Left renal cortex interstitium (tissue), 4 donors: ENCODE measurements at places on chromosomes 7 and 10. TPM values are rescaled to one million over a fixed set of nuclear protein-coding genes. Genes with fewer than 3 reads are reported as not detected.

- DNase-seq = no peak
Observed at GRCh38 chr10:24971374-24971773, 19.0 kb upstream of the PRTFDC1 start.

DNA sequence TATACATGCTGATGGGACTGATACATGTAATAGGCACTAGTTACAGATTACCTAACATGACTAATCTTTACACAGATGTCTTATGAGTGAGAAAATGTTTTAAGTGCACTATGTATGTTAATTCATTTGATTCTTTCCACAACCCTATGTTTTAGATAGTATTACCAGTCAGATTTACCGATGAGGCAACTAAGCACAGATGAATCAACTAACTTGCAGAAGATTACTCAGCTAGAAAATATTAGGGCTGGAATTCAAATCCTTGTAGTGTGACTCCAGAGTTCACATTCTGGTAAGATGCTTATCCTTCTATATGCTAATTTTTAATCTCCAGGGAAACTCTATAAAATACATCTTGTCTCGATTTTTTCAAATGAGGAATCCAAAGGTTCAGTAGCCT lies 964.9 kb downstream of the REEP3 start:
- DNase-seq = no peak

DNA sequence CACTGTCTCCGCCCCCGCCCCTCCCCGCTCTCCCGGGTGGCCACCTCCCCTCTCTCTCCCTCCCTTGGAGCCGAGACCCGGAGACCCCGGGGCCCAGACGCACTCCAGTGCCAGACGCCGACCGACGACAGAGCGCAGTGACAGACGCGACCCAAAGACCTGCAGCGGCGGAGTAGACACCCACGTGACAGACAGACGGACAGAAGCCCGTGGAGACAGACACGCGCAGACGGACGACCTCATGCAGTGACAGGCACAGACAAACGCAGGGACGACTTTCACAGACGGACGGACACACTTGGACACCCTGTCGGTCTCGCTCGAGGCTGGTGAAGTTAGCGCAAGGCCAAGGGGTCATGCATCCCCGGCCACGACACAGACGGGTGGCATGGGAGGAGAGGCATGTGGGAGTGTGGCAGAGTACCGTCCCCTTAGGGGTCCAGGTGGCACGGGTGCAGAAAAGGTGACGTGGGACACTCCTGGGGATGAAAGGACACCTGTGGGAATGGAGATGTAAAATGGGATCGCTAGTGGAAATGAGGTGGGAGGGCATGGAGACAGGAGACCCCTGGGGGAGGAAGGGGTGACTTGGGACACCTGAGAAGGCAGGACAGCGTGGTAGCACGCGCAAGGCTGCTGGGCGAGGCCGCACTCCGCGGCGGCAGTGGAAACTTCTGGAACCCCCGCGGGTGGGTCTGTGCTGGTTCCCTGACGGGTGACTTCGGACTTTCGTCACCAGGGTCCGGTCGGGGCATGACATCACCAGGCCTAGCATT lies 456 bp upstream of the ACHE start:
- DNase-seq = no peak

GRCh38 chr7:43458330-43459018 lies 124.4 kb upstream of the STK17A start:
- DNase-seq = no peak

DNA sequence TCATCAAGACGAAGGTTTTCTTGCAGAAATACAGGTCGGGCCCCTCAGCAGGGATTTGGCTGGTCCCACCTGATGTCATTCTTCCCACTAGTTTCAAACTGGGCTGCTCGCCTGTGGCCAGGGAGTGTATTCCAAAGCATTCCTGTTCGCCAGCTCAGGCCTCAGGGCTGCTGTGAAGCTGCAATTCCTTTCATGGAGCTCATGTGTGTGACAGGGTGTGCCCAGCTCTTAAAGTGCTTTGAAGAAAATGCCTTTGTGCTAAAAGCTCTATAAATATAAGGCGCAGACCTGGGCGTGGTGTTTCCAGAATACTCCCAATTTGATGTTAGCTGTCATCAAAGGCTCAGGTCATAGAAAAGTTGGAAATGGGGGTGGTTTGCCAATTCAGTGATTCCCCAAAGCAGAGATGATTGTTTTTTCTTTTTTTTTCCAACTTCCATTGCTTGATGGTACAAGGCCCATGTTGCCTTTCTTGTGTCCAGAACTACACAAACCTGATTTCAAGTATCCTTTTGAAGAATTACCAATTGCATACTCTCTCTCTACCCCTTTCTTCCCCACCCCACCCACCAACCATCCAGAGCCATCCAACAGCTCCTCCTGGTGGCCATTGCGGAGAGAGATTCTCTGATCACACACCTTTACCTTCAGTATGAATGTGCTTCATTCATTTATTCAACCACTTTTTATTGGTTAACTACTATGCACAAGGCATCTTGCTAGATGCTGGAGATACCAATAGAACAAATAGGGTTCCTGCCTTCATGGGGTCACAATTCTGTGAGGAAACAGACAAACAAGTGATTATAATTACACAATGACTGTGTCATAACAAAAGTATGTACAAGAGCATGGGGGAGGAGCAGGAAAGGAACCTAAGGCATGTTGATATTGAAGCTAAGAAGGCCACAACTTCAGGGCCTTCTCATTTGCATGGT lies 297.3 kb upstream of the LYZL1 start:
- no peak for DNase-seq

- DNase-seq = no peak
Observed at GRCh38 chr10:92238054-92238585, 52.8 kb downstream of the CPEB3 start.

- no peak for DNase-seq
Observed at GRCh38 chr10:14583252-14583651, 191.4 kb downstream of the FAM107B start.

DNA sequence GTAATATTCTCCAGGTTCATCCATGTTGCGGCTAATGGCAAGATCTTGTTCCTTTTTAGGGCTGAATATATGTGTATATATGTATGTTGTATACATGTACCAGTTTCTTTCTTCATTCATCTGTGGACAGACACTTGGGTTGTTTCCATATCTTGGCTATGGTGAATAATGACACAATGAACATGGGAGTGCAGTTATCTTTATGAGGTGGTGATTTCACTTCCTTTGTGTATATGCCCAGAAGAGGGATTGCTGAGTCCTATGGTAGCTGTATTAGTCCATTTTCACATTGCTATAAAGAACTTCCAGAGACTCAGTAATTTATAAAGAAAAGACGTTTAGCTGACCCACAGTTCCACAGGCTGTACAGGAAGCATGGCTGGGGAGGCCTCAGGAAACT lies 17.1 kb upstream of the TSPAN15 start:
- DNase-seq = no peak

DNA sequence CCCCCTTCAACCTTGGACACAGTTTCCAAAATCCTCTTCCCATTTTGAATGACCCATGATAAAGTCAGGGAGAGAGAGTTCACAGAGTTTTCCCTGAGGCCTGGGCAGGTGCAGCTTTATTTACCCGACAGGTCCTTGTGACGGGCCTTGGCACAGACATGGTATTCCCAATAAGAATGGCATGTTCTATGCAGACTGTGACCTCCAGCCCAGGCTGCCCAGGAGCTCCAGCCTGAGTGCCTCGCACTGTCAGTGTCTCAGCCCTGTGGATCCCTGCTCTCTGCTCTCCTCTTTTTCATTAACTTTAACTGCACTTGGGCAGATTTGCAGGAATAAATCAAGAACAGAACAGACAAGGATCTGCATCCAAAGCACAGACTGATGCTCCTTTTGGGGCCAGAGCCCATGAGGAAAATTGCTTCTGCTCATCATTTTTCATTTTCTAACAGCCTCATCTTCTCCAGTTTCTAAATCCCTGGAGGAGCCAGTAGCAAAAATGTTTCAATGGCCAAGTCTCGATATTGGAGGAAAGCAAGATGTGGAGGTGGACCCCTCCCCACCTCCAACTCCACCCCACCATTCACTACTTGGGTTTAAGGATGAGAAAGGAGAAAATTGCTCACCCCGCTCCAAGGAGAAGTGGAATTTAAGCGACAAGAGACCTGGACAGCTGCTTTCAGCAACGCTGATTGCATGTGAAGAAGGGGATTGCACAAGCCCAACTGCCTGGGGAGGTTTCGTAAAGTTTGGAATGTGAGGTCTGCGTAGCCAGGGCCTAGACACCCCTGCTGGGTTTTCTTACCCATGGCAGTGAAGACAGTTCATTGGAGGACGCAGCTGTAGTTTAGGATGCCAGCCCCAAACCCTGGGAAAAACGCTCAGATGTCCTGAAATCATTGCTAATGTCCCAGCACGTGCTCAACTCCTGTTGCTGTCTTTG lies 225.9 kb downstream of the WDR11 start:
- no peak for DNase-seq

GRCh38 chr7:38185395-38186307 lies 7.6 kb downstream of the STARD3NL start:
- no peak for DNase-seq

- DNase-seq = no peak
Observed at GRCh38 chr10:22702348-22702747, 12.0 kb downstream of the PIP4K2A start.

GRCh38 chr7:158585721-158586498 lies 1.7 kb downstream of the PTPRN2 start:
- no peak for DNase-seq

DNA sequence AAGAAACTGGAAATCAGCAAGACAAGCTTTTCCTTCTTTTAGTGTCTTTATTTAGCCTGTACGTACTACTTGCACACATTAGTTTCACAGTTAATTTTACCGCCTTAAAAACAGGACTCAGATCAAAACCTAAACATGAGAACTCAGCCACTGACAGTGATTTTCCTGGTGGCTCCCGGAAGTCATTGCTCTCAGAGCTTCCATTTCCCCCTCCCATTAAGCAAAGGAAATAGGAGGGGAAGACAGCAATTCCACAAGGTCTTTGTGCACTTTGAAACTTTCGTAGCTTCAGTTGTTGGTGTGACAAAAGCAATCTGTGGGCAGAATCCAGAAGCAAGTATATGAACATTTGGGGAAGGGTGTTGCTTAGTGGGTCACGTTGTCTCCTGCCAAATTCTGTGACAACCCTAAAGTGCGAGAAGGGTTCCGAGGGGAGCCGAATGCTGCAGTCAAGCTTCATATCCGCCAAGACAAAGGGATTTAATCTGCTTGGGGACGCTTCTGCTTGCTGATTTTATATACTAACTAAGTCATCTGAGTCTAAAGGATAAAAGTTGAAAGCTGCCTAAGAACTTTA lies 30.4 kb downstream of the FAM53B start:
- DNase-seq = no peak

DNA sequence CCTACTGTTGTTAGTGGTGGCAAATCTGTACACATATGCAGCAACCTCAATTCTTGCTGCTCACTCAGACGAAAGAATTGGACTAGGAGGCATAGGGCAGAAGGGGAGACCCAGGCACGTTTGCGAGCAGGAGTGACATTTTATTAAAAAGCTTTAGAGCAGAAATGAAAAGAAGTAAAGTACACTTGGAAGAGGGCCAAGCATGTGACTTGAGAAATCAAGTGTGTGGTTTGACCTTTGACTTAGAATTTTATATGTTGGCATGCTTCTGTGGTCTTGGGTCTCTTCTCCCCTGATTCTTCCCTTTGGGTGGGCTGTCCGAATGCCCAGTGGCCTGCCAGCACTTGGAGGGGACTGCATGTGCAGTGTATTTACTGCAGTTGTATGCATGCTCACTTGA lies 205.5 kb upstream of the SEMA3D start:
- DNase-seq = no peak

- no peak for DNase-seq
Observed at GRCh38 chr7:2608921-2609411, 22.8 kb upstream of the TTYH3 start.

GRCh38 chr10:114824391-114824790 lies 2.8 kb downstream of the FHIP2A start:
- DNase-seq = no peak

DNA sequence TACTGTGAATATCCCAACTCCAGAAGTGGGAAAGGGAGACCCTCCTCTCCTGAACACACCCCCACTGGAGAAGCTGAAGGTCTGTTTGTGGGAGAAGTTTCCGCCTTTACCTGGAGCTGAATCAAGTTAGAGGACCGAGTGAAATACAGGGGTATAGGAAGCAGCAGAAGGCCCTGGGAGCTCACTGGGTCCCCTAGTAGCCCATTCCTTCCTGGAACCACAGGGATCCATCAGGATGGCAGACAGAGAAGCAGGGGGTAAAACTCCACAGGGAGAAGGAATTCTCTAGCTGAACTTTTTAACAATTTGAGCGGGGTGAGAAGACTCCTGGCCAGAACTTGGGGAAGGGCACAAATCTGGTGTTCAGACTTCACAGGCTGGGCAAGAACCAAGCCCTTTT lies 275.8 kb downstream of the GRID1 start:
- no peak for DNase-seq

DNA sequence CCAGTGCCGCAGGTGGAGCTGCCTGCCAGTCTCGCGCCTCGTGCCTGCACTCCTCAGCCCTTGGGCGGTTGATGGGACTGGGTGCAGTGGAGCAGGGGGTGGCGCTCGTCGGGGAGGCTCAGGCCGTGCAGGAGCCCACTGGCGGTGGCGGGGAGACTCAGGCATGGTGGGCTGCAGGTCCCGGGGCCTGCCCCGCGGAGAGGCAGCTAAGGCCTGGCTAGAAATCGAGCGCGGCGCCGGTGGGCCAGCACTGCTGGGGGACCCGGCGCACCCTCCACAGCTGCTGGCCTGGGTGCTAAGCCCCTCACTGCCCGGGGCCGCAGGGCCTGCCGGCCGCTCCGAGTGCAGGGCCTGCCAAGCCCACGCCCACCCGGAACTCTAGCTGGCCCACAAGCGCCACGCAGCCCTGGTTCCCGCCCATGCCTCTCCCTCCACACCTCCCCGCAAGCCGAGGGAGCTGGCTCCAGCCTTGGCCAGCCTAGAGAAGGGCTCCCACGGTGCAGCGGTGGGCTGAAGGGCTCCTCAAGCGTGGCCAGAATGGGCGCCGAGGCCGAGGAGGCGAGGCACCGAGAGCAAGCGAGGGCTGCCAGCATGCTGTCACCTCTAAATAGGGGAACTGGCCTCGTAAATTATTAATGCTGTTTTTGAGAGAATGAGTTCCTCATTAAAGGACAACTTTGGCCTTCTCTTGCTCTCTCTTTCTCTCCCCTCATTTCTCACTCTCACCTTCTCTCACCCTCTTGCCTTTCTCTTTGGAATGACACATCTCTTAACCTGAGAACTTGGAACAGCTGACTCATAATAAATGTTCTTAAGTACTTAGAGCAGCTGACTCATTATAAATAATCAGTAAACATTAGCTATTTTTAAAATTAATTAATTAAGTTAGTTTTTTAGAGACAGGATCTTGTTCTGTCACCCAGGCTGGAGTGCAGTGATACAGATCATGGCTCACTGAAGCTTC lies 4.9 kb downstream of the ACADSB start:
- DNase-seq = no peak

- no peak for DNase-seq
Observed at GRCh38 chr7:111274857-111275256, 183.9 kb downstream of the LRRN3 start.

The ACBD7 gene
- polyA plus RNA-seq = 5.5 TPM

The MXI1 gene
- 46.2 TPM for polyA plus RNA-seq

The SDK1 gene
- 5.1 TPM for polyA plus RNA-seq

The WEE2 gene
- 0.16 TPM for polyA plus RNA-seq

The ENKUR gene
- polyA plus RNA-seq = 5.0 TPM

The DGKB gene
- polyA plus RNA-seq = 2.7 TPM

The ARMC3 gene
- 13.4 TPM for polyA plus RNA-seq

The NOS3 gene
- polyA plus RNA-seq = 12.7 TPM

The PILRB gene
- polyA plus RNA-seq = 64.3 TPM
